ENCODE measurements at places on chromosomes 3 and 15.

DNA sequence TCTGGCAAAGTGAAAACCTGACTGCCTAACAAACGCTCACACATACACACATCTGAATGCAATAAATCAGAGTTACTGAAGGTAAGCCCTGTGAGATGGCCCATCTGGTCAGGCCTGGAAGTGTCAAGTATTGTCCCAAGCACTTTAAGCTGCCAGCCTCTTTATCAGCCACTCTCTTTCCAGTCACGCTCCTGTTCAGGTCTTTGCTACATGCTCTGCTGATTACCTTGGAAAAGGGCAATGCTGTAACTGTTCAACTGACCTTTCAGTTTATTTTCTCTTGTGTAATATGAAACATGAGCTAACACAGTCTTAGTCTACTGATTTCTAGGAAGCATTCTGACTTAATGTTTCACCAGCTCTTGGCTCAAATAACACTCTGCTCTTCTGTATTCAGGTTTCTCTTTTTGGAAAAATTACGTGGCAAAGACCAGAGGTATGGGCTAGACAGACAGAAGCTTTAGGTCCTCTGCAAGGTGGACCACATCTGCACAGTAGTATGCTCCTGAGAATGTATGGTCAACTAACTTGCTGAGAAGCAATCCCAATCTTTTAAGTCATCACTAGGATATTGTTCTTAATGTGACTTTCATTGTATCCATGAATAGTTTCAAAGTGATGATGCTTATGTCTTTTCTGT is 44.5 kb downstream of the GBE1 start:
- DNase-seq = no peak

GRCh38 chr3:152915695-152916094 is 80.8 kb downstream of the P2RY1 start:
- no peak for DNase-seq

DNA sequence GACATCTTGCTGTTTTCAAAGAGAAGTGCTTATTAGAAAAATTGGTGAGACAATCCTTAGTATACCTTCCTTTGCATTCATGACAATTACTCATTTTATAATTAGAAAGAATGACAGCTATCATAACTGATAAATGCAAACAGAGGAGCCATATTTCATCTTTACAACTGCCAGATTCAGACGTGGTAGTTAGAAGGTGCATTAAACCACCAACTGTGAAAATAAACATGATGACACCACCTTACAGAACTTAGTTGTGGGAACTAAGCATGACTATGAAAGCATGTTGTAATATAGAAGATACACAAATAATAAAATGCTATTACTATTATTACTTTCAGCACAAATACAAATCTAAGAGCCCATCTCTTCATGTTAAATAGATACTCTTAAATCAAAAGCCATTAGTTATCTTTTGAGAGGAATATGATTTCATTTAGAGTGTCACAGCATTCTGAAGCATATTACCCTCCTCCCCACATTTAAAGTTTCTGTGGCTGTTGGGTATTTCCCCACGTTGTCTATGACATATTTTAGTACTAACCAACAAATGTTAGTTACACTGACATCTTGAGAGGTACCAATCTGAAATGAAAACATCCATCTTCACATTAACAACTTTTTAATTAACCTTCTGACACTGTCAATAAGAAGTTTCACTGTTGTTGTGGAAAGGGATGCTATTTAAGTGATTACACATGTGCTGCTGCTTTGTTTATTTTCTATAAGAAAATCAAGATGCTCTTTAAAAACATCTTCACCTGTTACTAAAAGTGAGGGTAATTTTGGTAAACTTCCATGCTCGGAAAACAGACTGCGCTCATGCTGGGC is 163.8 kb downstream of the LSAMP start:
- no peak for DNase-seq

- DNase-seq = no peak
Measured at GRCh38 chr3:2822611-2823010, 287.6 kb downstream of the IL5RA start.

DNA sequence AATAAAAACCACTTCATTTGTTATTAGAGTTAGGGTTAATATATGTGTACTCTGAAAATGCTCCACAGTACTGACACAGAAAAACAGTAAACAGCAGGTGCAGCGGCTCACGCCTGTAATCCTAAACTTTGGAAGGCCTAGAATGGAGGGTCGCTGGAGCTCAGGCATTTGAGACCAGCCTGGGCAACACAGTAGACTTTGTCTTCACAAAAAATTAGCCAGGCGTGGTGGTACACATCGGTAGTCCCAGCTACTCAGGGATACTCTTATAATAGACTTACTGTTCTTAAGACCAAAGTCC is 40.3 kb downstream of the UACA start:
- DNase-seq = no peak

GRCh38 chr3:55412545-55412944 is 74.6 kb downstream of the WNT5A start:
- DNase-seq = no peak

DNA sequence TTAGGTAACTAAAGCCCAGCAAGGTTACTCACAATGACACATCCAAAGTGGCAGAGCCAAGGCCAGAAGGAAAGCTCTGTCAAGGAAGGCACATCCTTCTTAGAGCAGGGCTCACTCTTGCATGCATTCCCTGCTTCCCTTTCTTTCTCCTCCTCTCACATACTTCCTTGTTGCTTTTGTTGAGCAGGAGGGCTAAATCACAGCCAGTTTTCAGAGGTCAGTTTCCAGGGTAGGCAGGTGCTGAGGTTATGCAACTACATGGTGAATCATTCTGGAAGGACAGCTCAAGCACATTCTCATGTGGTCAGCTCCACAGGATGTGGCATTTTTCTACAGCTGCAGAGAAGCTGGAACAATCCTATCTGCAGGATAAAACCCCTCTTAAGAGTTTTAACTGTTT is 275.6 kb downstream of the ZNF621 start:
- DNase-seq = peak; percentile 86

DNA sequence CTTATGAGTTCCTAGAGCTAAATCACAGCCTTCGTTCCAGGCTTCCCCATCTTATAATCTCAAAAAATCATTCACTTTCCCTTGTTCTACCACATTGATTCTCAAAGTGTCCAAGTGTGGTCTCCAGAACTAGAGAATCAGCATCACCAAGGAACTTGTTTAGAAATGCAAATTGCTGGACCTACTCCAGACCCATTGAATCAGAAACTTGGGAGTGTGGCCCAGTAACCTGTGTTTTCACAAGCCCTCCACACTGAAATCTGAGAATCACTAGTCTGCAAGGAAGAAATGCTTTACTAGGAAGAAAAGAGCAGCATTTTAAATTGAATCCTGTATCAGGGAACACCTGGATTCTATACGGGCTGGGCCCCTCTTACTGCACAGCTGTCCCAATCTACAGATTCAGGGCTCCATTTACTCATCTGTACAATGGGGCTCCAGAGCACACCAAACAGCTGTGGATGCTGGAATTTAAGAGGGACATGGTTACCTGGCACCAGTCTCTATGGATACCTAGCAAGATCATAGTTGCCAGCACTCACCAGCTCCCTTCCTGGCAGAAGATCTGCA is 3.9 kb downstream of the MEGF11 start:
- no peak for DNase-seq

DNA sequence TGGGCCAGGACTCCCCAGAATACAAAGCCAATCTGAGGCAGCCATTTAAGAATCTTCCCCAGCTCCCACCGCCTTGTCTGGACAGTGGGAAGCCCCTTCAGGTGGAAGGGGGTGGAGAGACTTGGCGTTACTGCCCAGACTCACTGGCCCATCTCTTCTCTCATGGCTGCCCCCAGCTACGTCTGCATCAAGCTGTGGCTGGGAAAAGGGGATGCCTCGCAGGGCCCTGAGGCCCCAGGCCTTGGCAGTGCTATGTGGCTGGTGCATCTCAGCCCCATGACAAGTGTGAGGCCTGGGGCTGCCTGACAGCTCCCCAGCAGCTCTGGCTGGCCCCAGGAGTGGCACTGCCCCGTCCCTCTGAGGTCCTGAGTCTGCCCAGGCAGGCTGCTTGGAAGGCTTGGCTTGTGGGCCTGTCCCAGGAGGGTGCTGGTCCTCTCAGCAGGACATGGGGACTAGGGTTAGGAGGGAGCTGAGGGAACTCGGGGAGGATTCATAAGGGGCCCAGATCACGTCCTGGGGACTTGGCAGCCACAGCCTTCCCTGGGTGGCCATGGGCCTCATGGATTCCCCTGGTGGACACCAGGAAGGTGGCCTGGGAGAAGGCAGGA is 20.2 kb upstream of the SLC41A3 start:
- no peak for DNase-seq

GRCh38 chr15:91780387-91780786 is 73.1 kb upstream of the SLCO3A1 start:
- no peak for DNase-seq

DNA sequence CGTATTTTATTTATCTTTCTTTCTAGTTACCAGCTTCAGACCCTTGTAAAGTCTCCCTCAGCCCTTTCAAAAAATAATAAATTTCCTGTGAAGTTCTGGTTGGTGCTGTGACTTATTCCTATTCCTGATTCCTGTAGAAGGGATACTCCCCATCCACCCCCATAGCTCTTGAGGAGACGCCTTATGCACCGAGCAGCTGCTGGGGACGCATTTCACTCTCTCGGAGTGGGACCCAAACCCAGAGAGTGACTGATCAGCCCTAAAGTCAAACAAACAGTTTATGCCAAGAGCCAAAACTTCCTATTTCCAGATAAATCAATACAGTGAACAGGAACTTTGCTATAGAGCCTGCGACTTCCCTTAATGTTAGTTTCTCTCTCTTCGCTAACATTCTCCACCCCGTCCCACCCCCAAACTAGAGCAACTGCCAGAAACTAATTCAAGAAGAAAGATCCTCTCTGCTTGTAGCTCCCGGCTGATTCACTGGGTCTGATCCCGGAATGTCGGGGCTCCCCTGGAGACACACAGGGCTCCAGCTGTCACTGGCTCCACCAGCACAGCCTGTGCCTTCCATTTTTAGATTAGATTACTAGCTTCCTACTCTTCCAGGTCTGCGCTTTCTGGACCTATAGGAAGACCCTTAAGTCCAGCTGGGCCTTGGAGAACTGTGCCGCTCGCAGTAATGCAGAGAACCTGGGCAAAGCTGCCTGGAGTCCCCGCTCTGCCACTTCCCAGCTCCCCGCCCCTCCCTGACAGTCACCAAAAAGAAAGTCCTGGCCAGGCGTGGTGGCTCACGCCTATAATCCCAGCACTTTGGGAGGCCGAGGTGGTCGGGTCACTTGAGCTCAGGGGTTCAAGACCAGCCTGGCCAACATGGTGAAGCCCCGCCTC is 45.2 kb downstream of the KLHL25 start:
- DNase-seq = no peak

DNA sequence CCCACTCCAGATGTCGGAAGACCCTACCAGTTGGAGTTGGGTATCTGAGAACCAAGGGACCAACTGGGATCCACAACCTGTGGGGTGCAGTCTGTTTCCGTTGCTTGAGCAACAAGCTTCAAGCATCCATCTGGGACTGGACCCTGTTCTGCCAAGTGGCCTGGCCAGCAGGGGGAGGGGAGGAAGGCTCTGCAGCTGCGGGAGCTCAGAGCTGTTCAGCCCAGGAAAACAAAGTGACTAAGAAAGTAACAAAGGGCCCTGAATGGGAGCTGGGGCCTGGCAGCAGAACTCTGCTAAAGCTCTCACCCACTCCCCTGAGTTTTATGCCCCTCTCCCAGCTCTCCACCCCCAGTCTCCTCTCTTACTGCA is 2.7 kb downstream of the TYRO3 start:
- no peak for DNase-seq

DNA sequence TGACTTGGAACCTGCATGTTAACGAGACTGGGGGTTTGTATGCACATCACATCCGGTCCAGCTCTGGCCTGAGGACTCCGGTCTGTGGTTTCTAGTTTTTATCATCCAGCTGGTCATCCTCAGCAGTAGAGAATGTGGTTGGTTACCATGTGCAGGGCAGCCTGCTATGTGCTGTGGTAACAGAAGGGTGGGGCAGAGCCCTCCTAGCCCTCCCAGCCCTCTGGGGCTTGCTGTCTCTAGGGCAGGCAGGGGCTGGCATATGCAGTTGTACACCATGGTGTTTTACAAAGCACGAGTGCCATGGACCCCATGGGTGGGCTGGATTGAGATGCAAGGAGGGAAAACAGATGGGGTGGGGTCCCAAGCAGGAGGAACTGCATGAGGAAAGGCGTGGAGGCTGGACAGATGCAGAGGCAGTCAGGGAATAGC is 70.2 kb downstream of the APBA2 start:
- DNase-seq = no peak

GRCh38 chr15:73946046-73946721 is 19.9 kb downstream of the LOXL1 start:
- no peak for DNase-seq

All from urothelium cell line (cell line).